Stimulated activated CD8-positive, alpha-beta memory T cell treated with anti-CD3 and anti-CD28 coated beads, Interleukin-15, amount 100 ng/mL, for 1 hour (primary cell): ENCODE measurements at places on chromosomes 11 and 22.
A peak's percentile ranks its signal among the peaks of the same experiment; 100 is the strongest.

DNA sequence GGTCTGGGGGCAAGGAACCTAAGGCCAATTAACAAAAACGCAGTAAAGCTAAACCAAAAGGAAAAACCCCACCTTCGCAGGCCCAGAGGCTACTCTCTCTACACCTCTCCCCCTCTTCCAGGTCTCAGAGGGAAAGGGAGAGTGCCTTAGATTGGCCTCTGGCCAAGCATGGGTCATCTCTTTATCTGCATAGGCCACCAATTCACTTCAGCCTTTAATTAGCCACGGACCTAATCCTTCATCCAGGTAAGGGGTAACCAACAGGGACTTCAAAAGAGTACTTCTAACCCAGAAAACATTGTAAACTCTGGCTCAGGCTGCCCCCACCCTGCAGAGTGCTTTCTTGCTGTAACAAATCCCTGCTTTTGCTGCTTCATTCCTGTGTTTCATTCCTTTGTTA, 9.4 kb downstream of the VSTM5 start:
- no peak for DNase-seq

DNA sequence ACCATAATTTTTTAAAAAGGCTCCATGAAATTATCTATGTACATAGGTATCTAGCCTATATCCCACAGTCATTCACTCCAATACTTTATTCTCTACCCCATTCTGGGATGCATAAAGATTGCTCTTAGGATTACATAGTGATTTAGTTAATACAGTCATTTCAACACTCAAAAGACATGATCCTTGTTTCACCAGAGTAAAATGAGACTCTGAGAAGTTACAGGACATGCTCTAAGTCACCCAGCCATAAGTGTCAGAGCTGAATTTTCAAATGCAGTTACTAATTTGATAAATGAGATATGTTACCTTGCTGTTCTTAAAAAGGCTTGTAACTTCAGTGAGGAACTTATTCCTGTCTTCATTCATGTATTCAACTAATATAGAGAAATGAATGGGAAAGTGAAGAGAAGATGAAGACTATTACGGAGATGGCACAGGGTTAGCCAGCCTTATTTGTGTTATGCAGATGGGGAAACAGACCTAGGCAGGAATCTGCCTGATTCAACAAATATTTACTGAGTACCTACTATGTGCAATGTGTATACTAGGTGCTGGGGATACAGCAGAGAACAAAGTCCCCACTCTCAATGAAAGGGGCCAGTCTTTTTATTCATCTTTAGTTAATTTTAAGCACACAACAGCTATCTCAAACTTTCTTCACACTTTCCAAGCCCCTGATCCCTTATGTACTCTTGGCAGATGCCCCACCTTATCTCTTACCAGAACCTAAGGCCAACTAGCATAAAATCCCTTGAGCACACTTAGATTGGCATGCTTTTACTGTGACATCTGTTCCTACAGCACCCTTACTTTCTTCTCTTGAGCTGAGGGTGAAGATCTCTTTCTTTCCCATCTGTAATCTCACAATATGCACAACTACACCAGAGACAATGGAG, 21.6 kb downstream of the MAPK1 start:
- DNase-seq = no peak

DNA sequence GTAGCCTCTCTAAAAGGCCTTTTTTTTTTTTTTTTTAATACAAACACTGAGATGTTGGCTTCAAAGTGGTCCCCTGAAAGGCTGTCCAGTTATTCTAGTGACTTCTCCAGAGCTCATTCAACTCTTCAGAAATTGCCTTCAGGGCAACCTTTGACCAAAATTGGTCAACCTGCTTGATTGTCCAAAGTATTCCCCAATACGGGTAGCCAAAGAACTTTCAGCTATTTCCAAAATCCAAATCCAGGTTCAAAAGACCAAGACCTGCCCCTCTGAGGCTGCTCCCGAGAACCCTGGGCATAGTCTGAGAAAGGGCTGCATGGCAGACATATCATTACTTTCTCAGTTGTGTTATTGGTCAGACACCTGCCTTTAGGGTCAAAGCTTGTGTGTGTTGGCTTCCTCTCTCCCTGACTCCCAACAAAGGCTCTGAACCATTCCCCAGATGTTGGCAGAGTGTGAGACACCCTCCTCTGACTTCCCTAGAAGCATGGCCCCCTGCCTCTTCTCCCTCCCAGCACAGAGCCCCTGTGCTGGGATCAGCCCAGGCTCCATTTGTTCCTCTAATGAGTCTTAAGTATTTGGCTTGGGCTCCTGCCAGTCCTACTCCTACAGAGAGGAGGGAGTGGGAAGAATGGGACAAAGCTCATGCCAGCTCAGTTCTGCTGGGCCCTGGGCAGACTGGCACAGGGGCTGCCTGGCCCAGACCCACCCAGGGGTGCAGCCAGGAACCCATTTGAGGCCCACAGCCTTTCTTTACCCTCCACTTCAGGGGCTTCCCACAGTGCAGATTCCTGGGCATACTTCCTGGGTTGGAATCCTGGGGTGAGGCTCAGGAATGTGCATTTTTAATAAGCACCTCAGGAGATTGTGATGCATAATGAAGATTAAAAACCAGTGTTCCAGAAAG, 30.3 kb downstream of the TNKS1BP1 start:
- no peak for DNase-seq

- no peak for DNase-seq
These were observed 46.1 kb upstream of the PRDM11 start for GRCh38 chr11:45100339-45100738.

DNA sequence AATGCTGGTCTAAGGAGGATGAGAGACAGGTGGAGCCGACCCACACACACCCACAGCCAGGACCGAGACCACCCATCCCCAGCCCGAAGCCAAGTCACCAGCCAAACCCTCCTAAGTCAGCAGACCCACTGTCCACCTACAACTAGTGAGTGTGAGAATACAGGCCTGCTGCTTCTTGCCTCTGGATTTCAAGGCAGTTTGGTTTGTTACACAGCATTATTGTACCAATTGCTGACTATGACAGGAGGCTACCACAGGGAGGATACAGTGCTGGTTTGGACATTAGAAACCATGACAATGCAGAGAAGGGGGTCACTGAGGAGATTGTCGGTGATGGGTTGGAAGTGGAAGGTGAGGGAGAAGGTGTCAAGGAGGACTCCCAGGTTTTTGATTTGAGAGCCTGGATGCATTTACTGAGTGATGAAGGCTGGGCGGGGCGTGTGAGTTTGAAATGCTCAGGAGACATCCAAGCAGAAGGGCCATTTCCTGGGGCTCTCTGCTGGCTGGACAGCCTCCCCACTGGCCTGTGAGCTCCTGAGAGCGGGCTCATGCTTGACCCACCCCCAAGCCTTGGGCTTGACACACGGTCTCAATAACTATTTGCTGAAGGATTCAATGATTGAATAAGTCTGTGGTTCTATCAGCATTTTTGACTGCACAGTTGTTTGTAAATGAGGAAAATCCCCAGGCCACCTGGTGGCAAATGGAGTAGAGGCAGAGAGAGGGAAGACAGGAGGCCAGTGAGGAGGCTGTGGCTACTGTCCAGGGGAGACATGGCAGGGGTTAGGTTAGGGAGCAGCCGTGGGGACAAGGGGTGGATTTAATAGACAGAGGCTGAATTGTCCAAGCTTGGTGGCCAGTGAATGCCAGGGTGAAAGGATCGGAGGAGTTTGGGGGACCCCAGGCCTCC, 9.4 kb upstream of the SSTR3 start:
- no peak for DNase-seq

DNA sequence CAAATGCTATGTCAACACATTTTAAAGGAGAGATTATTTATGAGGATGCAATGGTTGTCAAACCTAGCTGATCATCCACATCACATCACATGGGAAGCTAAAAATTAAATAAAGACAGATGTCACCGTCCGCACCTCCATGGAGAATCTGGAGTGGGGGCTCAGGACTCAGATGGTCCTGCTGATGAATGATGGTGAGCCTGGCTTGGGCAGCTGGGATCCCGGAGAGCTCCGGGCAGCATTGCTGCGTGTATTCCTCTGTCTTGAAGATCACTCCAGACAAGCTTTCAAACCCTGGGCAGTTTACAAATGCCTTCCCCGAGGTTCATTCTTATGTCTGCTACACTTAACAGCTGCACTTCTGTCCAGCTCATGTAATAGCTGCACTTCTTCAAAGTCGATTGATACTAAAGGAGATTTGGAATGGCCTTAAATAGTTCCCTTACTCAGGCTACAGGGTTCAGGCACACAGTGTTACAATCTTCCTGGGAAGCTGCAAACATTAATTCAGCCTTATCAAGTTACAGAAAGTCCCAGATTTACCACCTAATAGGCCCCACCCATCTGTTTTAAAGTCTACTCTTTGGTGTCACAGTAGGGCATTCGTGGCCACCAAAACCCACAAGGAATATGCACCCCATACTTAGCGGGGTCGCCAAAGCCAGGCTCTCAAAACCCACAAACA, 34.7 kb upstream of the CSNK2A3 start:
- no peak for DNase-seq

DNA sequence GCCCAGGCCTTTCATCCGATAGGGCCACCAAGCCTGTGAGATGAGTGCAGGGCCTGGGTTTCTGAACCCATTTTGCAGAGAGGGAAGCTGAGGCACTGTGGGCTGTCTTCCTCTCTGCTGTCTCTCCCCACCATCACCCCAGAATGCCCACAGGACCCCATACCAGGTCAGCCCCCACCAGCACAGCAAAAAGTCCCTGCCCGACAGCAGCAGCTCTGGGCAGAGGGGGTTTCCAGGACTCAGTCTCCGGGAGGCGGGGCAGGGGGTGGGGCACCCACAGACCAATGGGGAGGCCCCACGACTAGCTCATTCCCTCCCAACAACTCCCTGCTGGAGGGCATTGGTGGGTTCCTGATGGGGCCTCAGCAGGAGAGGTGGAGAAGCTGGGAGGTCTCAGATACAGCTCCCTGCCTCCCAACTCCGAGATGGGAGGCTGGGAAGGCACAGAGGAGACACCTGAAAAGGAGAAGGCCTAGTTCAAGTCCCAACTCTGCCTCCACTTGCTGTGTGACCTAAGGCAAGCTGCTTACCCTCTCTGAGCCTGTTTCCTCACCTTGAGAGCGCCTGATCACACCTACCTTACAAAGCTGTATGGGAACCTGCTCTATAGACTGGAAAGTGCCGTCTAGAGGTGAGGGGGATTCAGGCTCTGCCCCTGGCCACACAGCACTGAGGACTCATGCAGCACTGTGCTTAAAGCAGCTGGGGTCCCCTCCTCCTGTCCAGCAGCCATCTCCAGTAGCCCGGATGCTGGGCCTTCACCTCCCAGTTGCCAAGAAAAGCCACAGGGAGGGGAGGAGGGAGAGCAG, 3.5 kb downstream of the CBX7 start:
- DNase-seq = peak; percentile 39

GRCh38 chr22:36771356-36772063, 4.4 kb downstream of the IFT27 start:
- DNase-seq = no peak

- no peak for DNase-seq
These were observed 575 bp downstream of the DUSP18 start for GRCh38 chr22:30667107-30667493.

- no peak for DNase-seq
These were observed 9.1 kb downstream of the GUCY1A2 start for GRCh38 chr11:107009190-107009589.

DNA sequence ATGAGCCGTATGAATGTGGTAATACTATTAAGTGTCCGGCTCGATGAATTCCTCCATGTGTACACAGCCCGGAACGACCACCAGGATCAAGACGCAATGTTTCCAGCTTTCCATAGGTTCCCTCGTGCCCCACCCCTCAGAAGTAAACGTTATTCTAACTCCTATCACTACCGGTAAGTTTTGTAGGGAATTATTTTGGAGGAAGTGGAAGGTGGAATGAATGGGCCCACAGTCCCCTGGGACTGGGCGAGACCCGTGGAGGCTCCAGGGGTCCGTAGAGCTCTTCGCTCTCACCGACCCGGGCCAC, 720 bp upstream of the FAR1 start:
- no peak for DNase-seq

DNA sequence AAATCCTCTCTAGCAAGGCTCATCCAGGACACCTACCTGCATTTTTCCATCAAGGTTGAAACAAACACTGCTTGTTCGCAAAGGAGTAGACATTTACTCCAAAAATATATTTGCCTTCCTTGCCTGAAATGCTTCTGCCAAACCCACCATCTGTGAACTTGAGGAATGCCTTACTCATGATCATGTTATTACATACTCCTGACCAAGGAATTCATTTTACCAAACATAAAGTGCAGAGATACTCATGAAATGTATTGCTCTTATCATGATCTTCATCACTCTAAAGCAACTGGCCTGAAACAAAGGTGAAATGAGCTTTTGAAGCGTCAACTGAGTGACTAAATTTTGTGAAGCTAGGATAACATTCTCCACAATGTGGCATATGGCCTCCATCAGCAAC, 243.1 kb upstream of the CCDC179 start:
- no peak for DNase-seq

- no peak for DNase-seq
These were observed 99.9 kb upstream of the AMOTL1 start for GRCh38 chr11:94668212-94668793.

DNA sequence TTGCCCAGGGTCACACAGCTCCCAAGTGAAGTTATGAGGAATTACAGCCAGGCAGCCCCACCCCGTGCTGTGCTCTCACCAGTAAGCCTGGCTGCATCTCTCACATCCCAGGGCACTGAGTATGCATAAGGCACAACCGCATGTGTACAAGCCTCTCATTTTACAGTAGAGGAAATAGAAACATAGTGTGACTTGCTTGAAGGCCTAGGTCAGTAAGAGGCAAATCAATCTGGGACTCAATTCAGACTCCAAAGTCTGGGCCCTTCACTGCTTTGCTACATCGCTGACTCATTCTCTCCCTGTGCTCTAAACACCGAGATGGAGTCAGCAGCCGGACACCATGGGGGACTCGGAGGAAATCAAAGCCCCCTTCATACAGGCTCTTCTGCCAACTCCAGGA, 7.9 kb downstream of the ABTB2 start:
- DNase-seq = no peak

- DNase-seq = no peak
These were observed 873.5 kb downstream of the JRKL start for GRCh38 chr11:97263183-97263858.

GRCh38 chr11:114077482-114078305, 18.2 kb downstream of the ZBTB16 start:
- no peak for DNase-seq

- DNase-seq = no peak
These were observed 42.4 kb downstream of the KCNJ4 start for GRCh38 chr22:38412435-38413084.
